ENCODE measurements at places on chromosomes 1 and 21. TPM values are rescaled to one million over a fixed set of nuclear protein-coding genes. Genes with fewer than 3 reads are reported as not detected.

GRCh38 chr1:94323311-94324177 lies 86.2 kb upstream of the ARHGAP29 start:
- no peak for DNase-seq

PGBD5 gene
- 6.0 TPM for polyA plus RNA-seq

DNA sequence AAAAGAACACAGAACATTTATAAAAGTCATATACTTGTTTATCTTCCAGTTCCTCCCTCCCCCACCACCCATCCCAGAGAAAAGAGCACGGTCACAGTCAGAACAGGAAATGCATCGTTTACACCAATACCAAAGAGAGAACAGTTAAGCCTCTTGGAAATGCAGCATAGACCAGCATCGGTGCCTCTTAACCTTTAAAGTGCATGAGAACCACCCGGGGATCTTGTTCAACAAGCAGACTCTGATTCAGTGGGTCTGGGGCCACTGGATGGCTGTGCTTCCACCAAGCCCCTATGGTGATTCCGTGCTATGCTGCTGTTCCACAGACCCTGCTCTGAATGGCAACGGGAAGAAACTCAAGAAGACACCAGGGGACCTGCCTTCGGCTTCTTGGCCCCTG lies 19.2 kb downstream of the FAM89A start:
- DNase-seq = no peak

DNA sequence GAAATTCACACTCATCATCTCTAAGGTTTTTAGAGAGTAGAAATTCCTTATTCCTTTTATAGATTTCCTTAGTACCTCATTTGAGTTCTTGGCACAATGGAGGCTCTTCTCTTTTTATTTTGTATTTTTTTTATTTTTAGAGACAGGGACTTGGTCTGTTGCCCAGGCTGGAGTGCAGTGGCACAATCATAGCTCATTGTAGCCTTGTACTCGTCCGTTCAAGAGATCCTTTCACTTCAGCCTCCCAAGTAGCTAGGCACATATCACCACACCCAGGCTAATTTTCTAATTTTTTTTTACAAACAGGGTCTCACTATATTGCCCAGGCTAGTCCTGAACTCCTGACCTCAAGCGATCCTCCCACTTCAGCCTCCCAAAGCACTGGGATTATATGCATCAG lies 29.6 kb downstream of the RGL1 start:
- no peak for DNase-seq

DNA sequence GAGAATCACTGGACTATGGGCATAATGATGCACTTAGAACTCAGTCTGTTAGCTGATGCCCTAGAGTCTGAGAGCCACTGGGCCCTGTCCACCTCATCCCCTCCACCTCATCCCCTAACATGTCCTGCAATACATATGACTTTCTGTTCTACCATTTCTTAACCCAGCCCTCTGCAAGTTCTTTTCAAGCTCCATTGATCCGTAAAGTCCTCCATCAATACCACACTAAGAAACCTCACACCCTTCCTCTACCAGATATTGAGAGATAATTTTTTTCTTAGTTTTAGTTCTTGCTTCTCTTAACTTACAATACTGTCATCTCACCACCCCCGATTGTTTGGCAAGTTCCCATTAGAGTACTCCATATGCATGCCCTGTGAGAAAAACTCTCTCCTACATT lies 22.1 kb downstream of the FCRL4 start:
- no peak for DNase-seq
